NCI-H526 (cell line): ENCODE measurements at places on chromosomes 2 and 18.
A peak's percentile ranks its signal among the peaks of the same experiment; 100 is the strongest.

GRCh38 chr18:55266981-55267380 is 307.7 kb upstream of the CCDC68 start:
- DNase-seq: no peak

- no peak for DNase-seq
These were observed 327.1 kb upstream of the CDH19 start for GRCh38 chr18:66931010-66931409.

- peak; percentile 82 for DNase-seq
These were observed 137.1 kb upstream of the CCDC68 start for GRCh38 chr18:55096263-55096951.

DNA sequence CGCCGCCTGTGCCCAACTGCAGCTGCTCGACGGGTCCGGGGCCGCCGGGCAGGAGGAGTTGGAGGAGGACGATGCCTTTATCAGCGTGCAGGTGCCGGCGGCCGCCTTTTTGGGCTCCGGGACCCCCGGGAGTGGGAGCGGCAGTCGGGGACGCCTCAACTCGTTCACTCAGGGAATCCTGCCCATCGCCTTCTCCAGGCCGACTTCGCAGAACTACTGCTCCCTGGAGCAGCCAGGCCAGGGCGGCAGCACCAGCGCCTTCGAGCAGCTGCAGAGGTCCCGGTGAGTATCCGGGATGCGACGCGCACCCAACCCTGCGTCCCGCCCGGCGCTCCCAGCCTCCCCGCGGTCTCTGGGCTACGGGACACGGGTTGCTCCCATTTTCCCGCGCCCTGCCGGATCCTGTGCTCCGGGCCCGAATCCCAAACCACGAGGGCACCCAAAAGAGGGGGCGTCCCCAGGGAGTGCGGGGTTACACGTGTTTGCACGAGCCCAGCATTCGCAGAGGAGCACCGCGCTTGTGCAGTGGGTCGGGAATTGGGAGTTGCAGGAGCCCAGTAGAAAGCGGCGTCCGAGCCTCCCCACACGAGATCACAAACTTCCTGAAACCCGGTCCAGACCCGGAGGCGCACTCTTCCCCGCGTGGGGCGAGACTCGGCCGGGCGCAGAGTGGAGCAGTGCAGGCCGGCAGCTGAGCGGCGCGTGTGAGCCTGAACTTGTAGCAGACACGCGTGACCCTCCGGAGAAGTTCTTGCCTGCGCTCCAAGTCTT is 1.2 kb downstream of the CABLES1 start:
- no peak for DNase-seq

- no peak for DNase-seq
These were observed 5.8 kb upstream of the D2HGDH start for GRCh38 chr2:241728627-241729026.
